Cortex of kidney (tissue), 1 donor: ENCODE measurements at places on chromosomes 13 and 19.

- DNase-seq: no peak
Measured at GRCh38 chr13:51684076-51684475, 99.8 kb downstream of the WDFY2 start.

DNA sequence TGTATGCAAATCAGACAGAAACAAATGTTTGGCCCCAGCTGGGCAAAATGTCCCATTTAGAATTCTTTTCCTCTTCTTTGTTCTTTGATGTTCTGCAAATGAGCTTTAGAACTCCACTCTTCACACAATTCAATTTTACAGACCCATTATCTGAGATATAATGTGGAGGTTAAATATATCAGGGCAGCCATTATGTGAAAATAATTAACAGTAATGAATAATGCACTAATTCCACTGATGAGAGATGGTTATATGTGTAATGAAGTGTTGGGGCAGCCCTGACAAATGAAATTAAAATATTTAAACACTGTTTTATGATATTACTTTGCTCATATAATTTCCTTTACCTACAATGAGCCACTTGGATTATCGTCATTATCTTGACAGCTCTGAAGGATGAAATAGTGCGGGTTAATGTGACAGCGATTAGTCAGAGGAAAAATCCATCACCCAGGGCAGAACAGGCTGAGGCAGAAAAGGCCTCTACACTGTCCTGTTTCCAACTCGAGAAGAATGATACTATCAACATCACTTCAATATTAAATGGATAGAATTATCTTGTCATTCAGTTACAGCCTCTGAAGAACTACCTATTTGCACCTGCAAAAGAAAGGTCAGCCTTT, 321.1 kb downstream of the RBM26 start:
- DNase-seq: no peak

- DNase-seq: no peak
Measured at GRCh38 chr13:112545856-112546255, 42.1 kb downstream of the TUBGCP3 start.

DNA sequence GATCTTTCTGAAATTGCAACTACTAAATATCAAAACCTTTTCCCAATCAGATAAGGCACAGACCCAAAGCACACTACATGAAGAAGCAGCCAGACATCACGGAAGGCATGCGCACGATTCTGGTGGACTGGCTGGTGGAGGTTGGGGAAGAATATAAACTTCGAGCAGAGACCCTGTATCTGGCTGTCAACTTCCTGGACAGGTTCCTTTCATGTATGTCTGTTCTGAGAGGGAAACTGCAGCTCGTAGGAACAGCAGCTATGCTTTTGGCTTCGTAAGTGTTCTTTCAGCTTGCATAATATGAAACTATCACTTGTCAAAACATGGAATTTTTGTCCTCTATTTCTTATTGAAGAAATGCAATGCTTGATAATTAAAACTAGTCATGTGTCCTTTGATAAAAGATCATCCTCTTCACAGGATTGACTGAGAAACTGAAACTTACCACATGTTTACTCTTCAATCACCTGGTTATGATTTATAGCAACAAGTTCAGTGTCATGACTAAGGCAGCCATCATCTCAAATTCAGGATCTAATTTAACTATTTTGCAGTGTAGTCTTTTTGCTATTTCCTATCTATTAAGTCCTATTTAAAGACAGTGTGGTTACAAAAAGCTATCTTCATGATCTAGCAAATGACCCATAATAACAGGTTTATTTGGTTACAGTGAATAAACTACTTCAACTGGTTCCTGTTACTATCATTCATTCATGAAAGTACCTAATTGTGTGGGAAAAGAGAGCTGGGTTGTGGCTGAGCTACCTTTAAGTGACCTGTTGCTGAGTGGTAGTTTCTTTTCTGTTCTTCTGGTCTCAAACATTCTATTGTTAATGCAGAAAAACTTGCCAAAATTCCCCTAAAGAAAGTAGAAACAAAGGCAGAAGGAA, 6.5 kb downstream of the CCNA1 start:
- DNase-seq: no peak

DNA sequence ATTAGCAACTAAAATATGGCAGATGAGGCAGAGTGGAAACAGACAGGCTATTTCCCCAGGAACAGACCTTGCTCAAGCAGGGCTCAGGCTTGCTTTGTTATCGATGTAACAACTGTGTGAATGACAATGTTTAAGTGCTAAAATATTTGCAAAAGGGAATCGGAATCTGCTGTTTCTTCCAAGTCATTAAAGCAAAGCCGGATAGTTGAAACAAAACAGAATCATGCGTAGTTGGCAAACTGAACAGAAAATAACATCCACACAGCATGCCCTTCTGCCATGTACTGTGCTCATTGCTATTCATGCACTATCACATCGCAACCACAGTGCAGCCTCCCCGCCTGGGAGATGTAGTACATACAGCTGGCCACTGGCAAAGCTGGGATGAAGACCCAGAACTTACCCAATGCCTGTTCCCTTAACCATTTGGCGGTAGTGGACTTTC, 799.1 kb downstream of the DIAPH3 start:
- no peak for DNase-seq

GRCh38 chr19:21587549-21587948, 82.1 kb downstream of the ZNF429 start:
- DNase-seq: no peak

GRCh38 chr13:93173654-93174053, 53.0 kb upstream of the GPC6 start:
- DNase-seq: no peak

DNA sequence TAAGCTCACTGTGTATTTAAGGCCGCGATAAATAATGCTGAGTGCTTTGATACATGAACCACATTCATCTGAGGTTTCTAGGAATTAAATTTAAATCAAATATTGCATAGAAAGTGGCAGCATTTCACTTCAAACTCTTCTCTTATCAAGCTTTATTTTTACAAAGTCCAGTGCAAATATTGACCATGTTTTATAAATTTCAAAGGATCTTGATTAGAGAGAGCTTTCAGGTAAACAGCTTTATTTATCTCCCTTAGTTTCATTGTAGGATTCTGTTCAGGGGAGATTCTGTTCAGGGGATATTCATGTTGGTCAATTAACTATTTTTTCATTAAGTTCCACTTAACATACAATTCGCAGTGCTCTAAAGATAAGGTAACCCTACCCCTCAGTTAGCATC, 249.7 kb upstream of the IRS2 start:
- no peak for DNase-seq

- no peak for DNase-seq
Measured at GRCh38 chr13:99045396-99045795, 67.5 kb upstream of the DOCK9 start.

GRCh38 chr19:43747557-43748204, 7.1 kb downstream of the SMG9 start:
- DNase-seq: no peak

DNA sequence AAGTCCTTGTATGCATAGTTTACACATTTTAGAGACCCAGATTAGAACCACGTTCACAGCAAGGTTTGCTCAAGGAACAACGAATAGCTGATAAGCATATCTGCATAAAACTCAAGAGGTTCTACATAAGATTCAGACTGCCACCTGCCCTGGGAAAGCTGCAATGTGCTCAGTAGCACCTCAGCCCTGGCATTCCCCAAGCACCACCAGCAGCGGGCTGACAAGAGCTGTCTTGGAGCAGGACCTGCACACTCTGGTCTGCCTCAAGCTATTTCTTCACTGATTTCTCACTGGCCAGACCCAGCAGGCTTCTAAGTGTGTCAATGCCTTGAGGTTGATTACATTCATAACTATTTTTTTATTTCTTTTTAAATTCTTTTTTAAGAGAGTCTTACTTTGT, 65.8 kb upstream of the UQCRFS1 start:
- DNase-seq: no peak

DNA sequence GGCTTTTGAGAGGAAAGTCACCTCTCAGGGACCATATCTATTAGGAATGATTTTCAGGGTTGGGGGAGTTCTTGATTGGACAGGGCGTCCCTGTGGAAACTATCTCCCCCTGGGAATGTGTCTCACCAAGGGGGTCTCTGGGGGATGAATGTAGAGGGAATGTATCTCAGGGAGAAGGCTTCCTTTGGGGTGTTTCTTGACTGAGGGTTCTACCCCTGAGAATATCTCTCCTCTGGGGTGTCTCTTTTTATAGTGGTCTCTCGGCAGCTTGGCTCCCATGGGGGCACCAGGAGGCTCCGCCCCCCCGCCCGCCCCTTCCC, 1.0 kb downstream of the RTBDN start:
- DNase-seq: no peak

DNA sequence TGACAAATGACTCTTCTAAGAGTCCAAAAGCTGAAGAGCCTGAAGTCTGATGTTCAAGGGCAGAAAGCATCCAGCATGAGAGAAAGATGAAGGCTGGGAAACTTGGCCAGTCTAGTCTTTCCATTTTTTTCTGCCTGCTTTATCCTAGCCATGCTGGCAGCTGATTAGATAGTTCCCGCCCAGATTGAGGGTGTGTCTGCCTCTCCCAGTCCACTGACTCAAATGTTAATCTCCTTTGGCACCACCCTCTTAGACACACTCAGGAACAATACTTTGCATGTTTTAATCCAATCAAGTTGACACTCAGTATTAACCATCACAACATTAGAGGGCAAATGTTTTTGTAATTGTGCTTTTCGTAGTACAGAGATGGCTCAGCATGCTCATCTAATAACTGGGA, 267.5 kb upstream of the KLHL1 start:
- DNase-seq: no peak

GRCh38 chr13:40787062-40787461, 2.3 kb upstream of the SLC25A15 start:
- no peak for DNase-seq

DNA sequence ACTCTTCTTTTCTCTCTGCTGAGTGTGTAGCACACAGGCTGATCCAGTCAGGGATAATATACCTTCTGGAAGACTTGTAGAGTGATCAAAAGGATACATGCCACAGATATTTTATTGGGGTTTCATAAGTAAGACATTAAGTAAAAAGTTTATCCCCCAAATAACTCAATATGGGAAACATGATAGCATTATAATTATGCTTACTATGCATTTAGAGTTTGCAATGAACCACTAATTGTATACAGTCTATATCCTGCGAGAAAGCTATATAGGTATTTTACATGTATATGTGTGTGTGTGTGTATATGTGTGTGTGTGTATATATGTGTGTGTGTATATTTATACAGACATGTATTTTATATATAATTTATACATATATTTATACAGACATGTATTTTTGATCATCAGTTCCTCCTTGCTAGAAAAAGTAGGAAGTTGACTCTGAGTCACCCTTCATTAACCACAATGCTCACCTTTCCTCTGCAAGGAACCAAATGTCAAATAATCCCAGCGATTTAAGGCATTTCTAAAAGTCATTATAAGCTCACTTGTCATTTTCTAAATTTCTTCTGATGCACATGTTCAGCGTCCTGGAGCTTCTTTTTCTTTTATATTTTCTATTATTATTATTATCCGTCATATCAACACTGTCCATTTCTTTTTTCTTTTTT, 312.5 kb upstream of the OBI1 start:
- no peak for DNase-seq

- DNase-seq: no peak
Measured at GRCh38 chr13:110445183-110445582, 116.3 kb downstream of the RAB20 start.

DNA sequence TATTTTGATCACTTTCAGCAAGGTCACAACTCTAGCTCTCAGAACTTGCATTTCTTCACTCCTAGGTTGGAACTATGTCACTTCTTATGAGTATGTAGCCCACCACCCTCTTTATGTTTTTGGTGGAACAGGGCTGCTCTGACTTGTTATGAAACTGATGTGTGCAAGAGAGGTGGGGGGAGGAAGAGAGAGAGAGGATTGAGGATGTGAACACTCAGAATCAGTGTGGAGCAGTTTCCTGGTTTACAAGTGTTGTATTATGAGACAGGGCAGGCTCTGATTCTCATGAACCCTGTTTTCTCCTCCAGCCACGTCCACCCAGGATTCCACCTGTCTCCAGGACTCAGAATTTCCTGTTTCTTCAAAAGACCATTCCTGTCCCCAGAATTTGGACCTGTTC, 16.1 kb downstream of the ZNF317 start:
- DNase-seq: no peak

DNA sequence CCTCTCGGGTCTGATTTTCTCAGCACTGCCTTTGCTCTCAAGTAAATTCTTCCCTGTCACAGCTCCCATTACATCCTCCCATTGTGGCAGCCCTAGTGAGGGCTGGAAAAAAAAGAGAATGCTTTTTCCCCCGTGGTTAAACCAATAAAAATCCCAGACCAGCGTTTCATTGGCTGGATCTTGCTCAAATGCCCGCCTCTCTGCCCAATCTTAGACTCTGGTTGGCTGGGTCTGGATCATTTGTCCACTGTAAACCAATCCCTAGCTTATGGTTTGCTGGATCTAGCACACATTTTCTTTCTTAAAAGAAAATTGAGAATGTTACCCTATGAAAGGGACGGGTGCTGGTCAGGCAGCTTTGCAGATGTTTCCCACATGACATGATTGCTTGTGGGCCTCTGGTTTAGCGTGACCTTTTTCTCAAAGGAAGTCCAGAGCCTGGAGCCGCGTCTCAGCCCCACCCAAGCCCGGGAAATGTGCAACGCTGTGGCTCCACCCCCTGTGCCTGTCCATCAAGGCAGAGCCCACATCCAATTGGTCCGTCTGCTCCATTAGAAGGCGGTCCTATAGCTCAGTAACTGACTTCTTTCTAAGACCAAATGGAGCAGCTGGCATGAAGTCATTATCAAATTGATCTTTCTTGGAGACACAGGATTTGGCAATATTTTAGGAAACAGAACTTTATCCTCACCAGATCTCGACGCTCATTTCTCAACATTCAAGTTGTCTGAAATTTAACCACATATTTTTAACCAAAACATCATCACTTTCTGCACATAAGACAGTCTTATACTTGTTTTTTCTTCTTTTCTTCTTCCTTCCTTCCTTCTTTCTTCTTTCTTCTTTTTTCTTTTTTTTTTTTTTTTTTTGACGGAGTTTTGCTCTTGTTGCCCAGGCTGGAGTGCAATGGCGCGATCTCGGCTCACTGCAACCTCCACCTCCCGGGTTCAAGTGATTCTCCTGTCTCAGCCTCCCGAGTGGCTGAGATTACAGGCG, 2.6 kb upstream of the MCEMP1 start:
- no peak for DNase-seq

DNA sequence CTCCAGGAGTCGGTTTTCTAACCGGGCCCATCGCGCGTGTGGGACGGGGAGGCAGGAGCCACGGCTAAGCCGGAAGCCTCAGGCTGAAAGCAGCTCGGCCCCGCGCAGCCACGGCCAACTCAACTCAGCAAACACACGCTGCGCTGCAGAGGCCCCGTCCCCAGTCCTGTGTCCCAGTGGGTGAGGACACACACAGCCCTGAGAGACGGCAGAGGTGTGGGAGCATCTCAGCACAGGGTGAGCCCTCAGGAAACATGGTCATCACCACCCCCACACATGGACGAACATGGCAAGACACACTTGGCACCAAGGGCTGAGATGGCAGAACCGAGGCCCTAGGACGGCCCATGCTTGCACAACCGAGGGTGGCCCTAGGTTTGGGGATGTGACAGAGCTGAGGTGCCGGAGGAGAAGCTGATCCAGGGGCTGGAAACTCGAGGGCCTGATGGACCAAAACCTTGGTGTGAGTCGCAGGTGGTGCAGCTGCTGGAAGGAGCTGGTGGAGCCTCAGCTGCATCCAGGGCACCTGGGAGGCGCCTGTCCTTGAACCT, 29.0 kb upstream of the C13orf46 start:
- no peak for DNase-seq
